ENCODE measurements at places on chromosomes 3 and 15.

- ATAC-seq: no peak
Observed at GRCh38 chr15:37581866-37582532, 352.4 kb upstream of the TMCO5A start.

- no peak for ATAC-seq
Observed at GRCh38 chr3:178895178-178895789, 176.3 kb downstream of the ZMAT3 start.

DNA sequence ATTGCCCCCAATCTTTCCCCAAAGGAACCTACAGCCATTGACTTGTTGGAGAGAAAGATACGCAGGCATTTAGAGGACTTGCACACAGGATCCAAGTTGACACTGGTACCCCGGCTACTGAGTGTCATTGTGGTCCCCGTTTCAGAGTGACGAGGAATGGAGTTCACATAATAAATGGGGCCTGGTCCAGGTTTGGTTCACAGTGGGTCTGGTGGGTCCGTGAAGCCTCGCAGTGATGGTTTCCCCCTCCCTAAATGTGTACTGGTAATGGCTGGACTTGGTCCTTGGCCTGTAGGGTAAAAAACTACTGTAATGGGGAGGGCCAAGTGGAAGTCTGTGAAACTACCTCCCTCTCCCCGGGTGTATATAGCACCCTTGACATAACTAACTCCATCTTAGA, 232.1 kb upstream of the LYSMD4 start:
- no peak for ATAC-seq

DNA sequence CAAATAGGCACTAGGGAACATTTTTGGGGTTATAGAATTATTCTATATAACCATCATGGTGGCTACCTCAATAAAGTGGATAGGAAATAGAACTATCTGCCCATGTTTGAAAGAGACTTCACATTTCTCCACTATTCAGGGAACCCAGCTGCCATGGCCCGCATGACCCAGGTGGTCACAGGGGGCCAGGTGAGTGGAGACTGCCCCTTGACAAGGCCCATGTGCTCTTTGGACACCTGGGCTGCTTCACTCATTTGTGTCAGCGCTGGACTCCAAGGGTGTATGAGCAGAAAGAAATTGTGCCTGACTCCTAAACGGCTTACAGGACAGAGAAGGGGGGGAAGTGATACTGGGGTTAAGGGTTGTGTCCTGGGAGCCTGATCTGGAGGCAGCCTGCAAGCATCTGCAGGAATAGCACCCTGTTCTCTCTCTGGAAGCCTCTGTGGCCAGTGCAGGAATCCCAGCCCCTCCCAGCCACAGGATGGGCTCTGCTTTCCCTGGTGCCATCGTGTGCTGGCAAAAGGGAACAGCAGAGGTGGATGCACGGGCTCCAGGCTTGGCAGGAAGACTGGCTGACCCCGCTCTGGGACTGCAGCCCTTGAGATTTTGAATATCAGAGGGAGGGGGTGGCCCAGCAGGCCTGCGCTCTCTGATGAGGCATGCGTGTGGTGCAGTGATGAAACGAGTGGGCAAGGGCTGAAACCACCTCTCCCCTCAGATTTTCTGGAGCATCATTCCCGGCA, 9.1 kb upstream of the C3orf22 start:
- ATAC-seq: peak; percentile 91

GRCh38 chr15:77085297-77085696, 14.4 kb upstream of the TSPAN3 start:
- ATAC-seq: peak; percentile 59

- no peak for ATAC-seq
Observed at GRCh38 chr3:38374221-38374620, 27.6 kb downstream of the XYLB start.

- ATAC-seq: no peak
Observed at GRCh38 chr3:62142331-62143085, 230.8 kb downstream of the FEZF2 start.

DNA sequence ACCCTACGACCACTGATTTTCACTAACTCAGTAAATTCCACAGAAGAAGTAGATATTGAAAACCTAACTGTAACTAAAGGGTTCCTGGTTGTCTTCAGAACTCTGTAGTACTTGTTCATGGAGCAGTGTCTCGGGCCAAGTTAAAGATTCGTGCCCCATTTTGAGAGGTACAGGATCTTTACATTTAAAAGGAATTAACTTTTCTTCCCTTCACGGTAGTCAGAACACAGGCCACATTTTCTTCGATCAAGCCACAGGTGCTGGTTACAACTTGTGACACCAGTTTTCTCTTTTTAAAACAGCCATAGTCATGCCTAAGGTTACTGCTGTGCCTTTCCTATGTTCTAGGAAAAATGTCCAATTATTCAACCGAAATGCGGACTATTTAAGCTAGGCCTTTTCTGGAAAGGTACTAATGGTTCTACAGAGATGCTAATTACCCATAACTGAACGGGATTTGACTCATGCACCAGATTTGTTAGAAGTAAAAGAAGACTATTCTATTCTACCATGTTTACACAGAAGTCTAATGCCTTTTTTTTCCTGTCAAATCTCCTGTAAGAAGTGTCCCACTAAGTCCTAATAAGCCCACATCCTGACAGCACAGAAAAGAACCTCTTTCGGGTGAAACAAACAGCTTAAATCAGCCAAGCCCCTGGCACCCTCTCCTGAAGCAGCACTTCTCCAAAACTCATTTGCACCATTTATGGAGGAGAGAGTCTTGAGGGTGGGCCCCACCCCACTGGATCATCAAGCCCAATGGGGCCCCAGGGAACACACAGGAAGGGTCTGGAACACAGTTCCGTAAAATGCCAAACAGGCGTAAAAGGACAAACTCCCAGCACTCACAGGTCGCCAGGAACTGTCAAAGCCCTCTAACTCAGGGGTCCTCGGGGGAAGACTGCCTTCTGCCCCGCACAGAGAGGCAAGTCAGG, 1.9 kb downstream of the LRIG1 start:
- no peak for ATAC-seq

- ATAC-seq: no peak
Observed at GRCh38 chr15:83699028-83699427, 45.1 kb downstream of the ADAMTSL3 start.

GRCh38 chr3:71903112-71903495, 118.2 kb upstream of the PROK2 start:
- ATAC-seq: no peak

GRCh38 chr3:97911459-97911858, 60.8 kb downstream of the RIOX2 start:
- no peak for ATAC-seq
